ENCODE measurements at places on chromosomes 2 and 18. TPM values are rescaled to one million over a fixed set of nuclear protein-coding genes. Genes with fewer than 3 reads are reported as not detected.

The COL6A3 gene
- 0.10 TPM for total RNA-seq

GRCh38 chr2:127695491-127696472, 5.5 kb upstream of the SFT2D3 start:
- H3K4me3 ChIP-seq = no peak overlapping the region
- no peaks in the 10 kb centered on the region for H3K36me3 ChIP-seq
- H3K4me1 ChIP-seq = peaks cover 6% of the 10 kb centered on the region
- no peak overlapping the region for H3K27ac ChIP-seq
- H3K27me3 ChIP-seq = no peaks in the 10 kb centered on the region
- peak; percentile 68 for DNase-seq

DNA sequence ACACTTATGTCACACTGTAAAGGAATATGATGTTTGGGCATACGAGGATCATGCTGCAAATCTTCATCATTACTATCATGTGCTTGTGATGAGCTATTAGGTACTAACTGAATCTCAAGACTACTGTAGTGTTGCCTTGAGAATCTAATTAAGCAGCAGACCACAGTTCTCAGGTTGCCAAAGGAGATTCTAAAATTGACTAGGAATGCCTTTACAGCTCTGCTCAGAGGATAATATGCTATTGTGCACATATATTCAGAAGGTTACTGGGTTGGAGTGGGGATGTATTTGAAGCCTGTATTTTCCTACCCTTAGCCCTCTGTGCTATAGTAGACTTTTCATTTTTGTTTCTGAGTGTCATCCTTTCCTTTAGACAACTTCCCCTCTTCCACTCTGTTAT, 175.1 kb downstream of the CDH19 start:
- H3K27me3 ChIP-seq = no peaks in the 10 kb centered on the region
- no peak overlapping the region for H3K27ac ChIP-seq
- DNase-seq = no peak
- H3K36me3 ChIP-seq = no peaks in the 10 kb centered on the region
- no peaks in the 10 kb centered on the region for H3K4me1 ChIP-seq

DNA sequence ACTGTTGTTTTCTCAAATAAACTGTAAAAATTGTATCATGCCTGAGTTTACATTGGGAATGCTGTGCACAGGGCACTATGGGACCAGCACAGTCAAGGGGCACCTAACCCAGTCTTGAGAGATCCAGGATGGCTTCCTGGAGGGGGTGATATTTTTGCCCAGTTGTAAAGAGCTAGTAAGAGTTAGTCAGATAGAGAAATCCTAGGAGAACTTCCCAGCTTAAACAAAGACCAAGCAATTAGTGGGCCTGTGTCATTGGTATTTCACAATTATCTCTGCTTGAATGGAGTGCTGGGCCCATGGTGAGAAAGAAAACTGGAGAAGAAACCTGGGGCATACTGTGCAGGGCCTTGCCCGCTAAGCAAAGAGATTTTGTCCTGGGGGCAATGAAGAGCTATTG, 12.2 kb downstream of the XDH start:
- H3K27me3 ChIP-seq = peaks cover 5% of the 10 kb centered on the region
- no peak overlapping the region for H3K27ac ChIP-seq
- no peaks in the 10 kb centered on the region for H3K4me1 ChIP-seq
- no peaks in the 10 kb centered on the region for H3K36me3 ChIP-seq
- H3K4me3 ChIP-seq = no peak overlapping the region

GRCh38 chr2:40150266-40150665, 301.6 kb downstream of the SLC8A1 start:
- H3K36me3 ChIP-seq = no peaks in the 10 kb centered on the region
- no peaks in the 10 kb centered on the region for H3K27me3 ChIP-seq
- DNase-seq = no peak
- H3K4me1 ChIP-seq = no peaks in the 10 kb centered on the region
- no peak overlapping the region for H3K27ac ChIP-seq

DNA sequence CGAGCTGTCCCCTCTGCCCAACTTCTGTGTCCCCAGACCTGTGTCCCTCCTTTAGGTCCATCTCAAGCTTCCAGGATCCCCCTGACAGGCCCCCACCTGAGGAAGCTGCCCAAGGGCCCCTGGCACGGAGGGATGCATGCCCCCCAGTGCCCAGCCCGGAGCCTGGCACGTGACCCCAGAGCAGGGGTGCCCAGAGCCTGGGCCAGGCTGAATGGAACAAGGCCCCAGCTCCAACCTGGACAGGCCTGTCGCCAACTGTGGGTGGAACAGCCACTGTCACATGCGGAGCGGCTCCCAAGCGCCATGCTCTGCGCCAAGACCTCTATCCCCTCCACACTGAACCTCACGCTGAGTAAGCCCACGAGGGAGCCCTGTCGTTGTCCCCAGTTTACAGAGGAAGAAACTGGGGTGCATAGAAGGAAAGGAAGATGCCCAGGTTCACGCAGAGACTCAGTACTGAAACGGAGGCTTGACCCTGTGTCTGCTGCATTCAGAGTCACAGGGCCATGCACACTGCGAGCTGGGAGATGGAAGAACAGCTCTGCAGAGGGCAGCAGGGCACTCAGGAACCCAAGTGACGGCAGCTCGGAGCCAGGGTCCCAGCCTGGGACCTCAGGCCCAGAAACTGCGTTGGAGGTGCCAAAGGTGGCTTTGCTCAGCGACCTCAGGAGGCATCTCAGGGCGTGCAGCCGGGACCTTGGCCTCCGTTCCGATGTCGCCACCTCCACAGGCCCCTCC, 5.5 kb upstream of the ECEL1 start:
- H3K27ac ChIP-seq = no peak overlapping the region
- H3K4me1 ChIP-seq = no peaks in the 10 kb centered on the region
- H3K36me3 ChIP-seq = no peaks in the 10 kb centered on the region
- no peaks in the 10 kb centered on the region for H3K27me3 ChIP-seq
- H3K4me3 ChIP-seq = no peak overlapping the region

The ZNF804A gene
- total RNA-seq = 2.4 TPM

DNA sequence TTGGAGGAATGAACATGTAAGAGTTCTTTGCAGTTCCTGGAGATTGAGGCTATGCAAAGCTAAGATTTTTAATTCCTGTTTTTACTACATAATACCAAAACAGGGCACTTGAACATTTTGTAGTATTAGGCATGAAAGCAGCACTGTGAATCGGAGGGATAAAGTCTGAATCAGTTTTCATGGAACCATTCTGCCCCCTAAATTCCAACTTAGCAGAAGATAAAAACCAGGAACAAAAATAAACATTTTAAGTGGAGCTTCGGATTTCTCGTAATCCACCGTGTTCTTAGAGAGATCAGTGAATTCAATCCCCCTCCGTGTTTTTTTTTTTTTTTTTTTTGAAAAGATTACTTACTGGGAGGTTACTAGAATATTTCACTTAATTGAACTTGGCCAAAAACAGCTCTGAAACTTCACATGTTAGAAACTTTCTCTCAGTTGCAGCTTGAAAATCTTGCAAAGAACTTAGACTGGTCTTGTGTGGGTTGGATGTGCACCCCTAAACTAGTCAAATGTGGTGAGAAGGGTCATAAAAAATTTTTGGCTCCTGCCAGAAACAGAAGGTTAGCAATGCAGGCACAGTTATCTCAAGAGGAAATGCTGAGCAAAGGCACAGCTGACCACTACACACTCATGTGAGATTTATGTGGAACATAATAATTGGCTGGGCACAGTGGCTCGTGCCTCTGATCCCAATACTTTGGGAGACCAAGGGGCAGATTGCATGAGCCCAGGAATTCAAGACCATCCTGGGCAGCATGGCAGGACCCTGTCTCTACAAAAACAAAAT, 145.4 kb upstream of the RNF152 start:
- H3K27me3 ChIP-seq = peaks cover 2% of the 10 kb centered on the region
- H3K4me1 ChIP-seq = no peaks in the 10 kb centered on the region
- H3K4me3 ChIP-seq = no peak overlapping the region
- H3K27ac ChIP-seq = no peak overlapping the region

DNA sequence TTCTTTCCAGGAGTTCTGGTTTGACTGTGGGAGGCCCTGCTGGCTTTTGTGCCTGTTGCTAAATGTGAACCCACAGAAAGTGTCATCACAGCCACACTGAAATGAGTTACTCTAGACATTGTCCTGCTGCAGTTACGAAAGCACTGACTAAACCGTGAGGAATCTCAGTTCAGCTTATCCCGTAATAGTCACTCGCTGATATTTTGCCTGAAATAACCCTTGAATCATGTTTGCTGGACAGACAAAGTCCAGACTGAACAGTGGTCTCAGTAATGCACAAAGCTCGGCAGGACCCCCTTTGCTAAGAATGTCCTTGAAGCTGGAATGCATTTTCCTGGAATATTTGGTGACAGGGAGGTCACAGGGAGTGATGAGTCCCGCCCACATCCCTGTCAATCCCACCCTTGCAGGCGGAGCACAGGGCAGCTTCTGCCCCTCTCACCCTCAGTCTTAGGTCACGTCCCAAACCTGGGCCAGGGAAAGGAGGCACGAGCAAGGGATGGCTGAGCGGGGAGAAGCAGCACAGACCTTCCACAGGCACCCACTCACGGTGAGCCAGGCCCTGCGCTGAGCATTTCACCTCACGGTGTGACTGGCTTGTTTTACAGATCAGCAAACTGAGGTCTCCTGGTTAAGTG, 53.4 kb downstream of the ADI1 start:
- H3K27ac ChIP-seq = no peak overlapping the region
- H3K27me3 ChIP-seq = no peaks in the 10 kb centered on the region
- H3K36me3 ChIP-seq = peaks cover 66% of the 10 kb centered on the region
- H3K4me3 ChIP-seq = no peak overlapping the region

DNA sequence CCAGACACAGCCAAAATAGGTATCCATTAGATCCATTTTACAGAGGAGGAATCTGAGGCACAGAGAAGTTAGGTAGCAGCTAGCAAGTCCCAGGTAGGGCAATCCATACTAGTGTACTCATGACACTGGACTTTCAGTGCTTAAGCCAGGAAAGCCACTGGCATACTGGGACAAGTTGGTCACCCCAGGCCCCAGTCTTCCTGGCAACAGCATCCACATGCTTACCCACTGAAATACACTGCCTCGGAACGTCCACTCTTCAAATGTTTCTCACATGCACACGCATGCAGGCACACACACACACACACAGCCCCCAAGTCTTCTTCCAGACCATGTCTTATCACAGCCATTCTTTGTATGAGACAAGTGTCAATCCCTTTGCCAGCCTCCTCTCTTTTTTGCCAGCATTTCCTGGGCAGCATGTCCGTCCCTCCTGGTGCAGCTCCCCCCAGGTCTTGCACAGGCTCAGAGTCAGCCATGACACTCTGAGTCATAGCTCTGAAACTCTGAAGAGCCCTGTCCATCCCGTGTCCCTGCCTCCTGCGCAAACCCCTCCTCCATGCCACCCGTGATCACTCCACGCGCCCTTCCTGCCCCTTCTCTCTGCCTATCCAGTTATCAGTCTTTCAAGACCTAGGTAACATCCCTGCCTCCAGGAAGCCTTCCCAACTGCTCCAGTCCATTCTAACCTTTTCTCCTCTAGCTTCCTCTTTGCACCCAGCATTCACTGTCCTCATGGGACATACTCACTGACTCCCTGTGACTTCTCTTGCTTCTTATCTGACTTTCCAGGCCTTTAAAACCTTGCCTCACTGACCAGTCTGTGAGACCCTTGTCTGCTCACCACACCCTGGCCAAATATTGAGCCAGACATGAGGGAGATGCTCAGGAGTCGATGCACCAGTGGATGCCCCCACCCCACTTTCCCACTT, 10.9 kb upstream of the TEX261 start:
- no peak overlapping the region for H3K27ac ChIP-seq
- H3K4me3 ChIP-seq = no peak overlapping the region
- H3K36me3 ChIP-seq = no peaks in the 10 kb centered on the region
- H3K4me1 ChIP-seq = peaks cover 10% of the 10 kb centered on the region

GRCh38 chr2:51420511-51420910, 388.6 kb upstream of the NRXN1 start:
- H3K27ac ChIP-seq = no peak overlapping the region
- no peaks in the 10 kb centered on the region for H3K36me3 ChIP-seq
- no peaks in the 10 kb centered on the region for H3K4me1 ChIP-seq
- DNase-seq = no peak

All from B cell (primary cell).